ENCODE measurements at places on chromosomes 3 and 15.
A peak's percentile ranks its signal among the peaks of the same experiment; 100 is the strongest.

GRCh38 chr15:83747050-83747717 lies 93.3 kb downstream of the ADAMTSL3 start:
- DNase-seq: peak; percentile 55

- no peak for DNase-seq
These were observed 517.2 kb downstream of the FOXP1 start for GRCh38 chr3:71066356-71066755.

DNA sequence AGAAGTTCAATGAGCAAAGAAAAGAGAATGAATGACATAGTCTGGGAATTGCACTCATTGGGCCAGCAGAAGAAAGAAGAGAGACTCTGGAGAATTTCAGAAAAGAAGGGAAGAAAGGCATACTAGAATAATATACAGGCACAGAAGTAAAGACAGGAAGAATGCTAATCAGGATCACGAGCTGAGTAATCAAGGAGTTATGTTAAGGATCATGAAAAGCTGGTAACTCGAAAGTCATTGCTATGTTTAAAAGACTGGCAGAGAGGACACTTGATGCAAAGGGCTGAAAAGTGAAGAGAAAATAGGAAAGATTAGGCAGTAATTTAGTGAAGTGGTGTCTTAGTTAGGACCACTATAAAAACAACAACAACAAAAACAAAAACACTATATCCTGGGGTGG lies 284.1 kb downstream of the ZBBX start:
- no peak for DNase-seq

- peak; percentile 69 for DNase-seq
These were observed 66.6 kb downstream of the PDZRN3 start for GRCh38 chr3:73557986-73558726.

All from fibroblast of villous mesenchyme (primary cell).